ENCODE measurements at places on chromosomes 5 and 9.

DNA sequence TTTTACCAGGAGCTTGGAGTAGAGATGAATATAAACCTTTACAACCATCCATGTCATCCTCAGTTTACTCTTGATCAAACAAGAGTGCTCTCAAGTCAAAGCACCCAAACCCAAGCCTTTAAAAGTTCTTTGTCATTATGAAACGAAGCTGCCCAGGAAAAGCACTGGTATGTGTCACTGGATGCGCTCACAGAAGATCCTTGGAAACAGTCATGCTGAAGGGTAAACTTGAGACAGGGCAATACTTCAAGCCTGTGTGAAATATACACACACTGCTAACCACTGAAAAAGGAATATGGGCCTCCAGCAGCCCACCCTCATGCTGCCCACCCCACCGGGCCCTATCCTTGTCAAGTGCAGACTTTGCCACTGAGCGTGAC, 84.5 kb downstream of the PRRT1B start:
- no peak for DNase-seq

GRCh38 chr9:109912726-109913460, 132.9 kb downstream of the PALM2AKAP2 start:
- no peak for DNase-seq

DNA sequence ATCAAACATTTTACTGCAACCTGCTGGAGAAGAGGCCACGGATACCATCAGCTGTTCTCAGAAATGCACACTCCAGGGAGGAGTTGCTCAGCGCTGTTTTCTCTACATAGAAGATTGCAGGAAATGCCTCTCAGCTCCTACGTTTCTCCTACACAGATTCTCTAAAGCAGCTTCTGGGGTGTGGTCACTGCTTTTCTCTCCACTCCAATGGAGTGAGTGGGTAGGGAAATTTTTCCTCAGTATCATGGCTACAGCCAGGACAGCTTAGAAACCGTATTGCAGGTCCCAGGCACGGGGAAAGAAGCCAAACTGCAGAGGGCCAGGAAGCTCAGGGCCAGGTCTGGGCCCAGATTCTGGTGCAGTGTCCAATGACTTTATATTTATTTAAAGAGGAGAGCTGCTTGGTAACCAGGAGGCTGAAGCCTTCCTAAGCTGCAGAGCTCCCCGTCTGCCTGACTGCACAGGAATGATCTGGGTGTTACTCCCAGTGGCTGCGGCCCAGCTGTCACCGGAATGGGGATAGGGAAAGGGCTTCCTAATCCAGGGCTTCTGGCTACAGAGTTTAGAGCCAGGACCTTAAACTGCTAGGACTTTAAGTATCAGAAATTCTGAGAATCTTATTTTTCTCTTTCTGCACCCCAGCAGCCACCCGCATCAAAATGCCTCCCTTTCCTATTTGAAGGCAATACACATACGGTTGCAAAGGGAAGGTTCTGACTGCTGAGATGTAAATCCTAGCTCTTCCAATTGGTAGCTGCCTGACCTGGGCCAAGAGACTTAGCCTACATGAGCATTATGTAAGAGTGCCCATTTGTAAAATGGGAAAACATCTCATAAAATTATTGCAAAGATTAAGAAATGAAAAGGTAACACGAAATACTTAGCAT, 1.4 kb upstream of the SPTAN1 start:
- DNase-seq: no peak

DNA sequence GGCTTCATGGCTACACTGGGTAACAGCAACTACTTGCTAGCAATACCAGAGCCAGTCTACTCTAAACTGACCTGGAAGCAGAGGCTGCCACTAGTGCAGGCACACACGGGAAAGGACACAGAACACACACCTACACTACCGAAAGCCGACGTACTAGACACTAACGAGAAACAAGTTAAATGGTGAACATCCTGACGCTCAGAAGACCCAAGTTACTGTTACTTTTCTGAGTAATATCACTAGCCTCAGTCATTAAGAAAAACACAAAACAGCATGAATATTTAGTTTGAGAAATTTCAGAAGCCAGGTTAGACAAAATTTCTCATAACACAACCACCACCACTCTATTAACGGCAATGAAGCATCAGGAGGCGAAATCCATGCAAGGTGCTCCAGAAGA, 44.5 kb downstream of the CAMSAP1 start:
- no peak for DNase-seq

- no peak for DNase-seq
These were observed 201.3 kb downstream of the MPDZ start for GRCh38 chr9:13078164-13078563.

DNA sequence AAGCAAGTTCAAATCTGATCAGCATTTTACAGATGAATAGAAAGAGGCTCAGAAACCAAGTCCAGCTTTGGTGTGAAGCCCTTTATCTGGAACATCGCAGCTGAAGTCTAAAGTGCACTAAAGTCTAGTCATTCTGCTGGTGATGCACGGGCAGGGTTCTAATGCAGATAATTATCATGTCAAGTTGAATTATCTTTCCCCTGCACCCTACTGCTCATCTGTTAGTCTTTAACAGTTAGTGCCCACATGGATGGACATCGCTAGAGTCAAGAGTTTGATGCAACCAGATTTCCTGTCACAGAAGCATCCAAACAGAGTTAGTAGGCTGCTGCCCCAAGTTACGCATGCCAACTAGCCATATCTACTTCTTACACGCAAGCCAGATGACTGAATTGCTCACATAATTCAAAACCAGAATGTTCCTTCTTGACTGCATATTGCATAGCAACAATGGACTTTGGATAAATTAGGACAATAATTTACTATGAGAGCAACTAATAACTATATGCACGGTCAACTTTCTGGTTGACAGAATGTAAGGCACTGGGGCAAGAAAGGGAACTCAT, 1.6 kb upstream of the TOMM5 start:
- no peak for DNase-seq

GRCh38 chr5:173458828-173459609, 130.8 kb upstream of the STC2 start:
- no peak for DNase-seq

- no peak for DNase-seq
These were observed 39.1 kb upstream of the C5orf63 start for GRCh38 chr5:127112347-127112864.

GRCh38 chr9:85332487-85332886, 409.3 kb downstream of the AGTPBP1 start:
- no peak for DNase-seq

- DNase-seq: no peak
These were observed 18.4 kb upstream of the RARS1 start for GRCh38 chr5:168467755-168468330.

- no peak for DNase-seq
These were observed 75.8 kb downstream of the KCNIP1 start for GRCh38 chr5:170579601-170580000.

DNA sequence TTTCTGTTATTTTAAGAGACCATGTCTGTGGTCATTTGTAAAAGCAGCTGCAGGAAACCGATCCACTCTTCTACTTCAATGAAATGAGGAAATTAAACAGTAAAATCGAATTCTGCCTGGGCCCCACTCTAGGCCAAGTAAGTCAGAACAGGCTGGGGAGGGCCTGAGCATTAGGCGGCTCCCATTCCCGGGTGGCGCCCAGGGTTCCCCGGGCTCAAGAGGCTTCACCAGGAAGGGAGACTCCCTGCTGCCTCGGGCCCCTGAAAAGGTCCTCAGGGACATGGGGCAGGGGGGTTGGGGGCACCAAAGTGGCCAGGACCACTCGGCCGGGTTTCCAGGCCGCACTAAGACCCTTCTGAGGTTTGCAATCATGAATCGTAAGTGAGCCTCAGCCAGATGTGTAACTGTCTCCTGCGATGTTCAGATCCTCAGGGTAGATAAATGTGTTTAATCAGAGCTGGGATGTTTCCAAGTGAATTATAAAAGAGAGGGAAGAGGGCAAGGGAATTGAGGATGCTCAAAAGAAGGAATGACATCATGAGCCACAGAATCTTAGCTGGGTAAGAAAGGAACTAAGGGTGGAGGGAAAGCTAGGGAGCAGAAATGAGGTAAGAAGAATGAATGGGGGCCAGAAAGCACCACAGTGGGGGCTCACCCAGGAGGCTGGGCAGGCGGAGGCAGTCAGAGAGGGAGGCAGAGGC, 24.6 kb downstream of the MED10 start:
- no peak for DNase-seq

- peak; percentile 12 for DNase-seq
These were observed 518 bp downstream of the SPRY4 start for GRCh38 chr5:142324136-142324870.

GRCh38 chr5:14495301-14495700, 86.3 kb upstream of the OTULINL start:
- no peak for DNase-seq

- DNase-seq: no peak
These were observed 9.5 kb downstream of the GPSM1 start for GRCh38 chr9:136336881-136337280.

GRCh38 chr9:130570208-130570607, 9.2 kb upstream of the FUBP3 start:
- DNase-seq: no peak

DNA sequence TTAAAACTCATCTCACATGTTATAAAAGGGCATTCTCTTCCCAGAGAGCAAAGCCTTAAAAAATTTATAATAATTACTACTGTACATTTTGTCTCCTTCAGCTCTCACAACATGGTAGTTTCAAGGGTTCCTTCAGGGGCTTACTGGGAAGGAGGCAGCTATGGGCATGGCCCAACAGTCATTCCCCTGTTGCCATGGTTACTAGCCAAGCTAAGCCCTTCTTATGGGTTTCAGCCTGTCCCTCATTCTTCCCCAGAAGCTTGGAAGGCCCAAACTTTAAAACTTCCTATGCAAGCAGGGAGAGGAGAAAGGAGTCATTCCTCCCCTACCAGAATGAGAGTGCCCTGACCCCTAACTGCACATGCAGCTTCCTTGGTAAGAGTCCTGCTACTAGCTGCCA, 82.2 kb upstream of the CNTLN start:
- DNase-seq: no peak

DNA sequence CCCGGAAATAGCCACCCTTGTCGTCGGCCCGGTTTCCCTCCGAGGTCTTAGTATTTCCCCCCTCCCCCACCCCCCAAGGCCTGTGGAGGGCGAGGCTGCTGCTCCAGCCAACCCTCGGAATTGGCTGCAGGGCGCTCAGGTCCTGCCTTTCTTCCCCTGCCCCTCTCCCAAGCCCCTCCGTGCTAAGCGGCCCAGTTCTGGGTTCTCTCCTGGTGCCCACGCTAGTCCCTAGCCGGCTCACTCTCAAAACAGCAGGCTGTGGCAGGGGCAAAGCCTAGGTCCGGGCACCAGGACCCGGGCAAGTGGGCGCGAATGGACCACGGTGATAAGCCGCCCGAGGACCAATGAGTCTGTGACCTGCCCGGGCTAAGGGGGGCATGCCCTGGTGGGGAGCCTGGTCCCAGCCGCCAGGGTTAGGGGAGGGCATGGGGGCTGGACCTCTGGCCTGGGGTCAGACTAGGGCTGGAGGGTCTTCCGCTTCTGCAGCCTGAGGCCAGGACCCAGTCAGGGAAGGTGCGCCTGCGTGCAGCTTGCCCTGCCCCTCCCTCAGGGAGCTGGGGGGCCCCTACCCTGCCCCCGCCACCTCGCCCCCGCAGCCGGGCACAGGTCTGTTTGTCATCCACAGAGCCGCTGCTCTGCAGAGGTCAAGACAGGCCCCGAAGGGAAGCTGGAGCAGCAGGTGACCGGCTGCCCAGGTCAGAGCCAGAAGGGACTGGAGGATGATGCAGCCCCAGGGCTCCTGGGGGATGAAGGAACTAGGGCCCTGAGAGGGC, 5.0 kb upstream of the IRX4 start:
- DNase-seq: no peak

DNA sequence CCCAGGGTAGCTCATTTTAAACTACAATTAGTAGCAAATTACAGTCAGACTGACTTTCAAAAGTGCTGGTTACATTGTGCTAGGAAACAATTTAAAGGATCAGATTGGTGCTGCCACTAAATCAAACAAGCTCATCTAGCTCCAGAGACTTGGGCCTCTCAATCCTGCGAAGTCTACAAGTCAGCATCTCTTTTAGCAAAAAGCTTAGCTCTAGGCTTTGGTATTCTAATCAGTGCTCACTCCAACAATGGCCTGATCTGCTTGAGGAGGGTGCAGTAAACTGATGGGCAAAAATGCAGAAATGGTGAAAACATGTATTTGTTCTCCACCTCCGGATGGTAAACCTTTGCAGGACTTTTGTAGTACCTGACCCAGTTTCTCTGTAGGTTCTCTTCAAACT, 47.0 kb upstream of the SEMA6A start:
- no peak for DNase-seq

DNA sequence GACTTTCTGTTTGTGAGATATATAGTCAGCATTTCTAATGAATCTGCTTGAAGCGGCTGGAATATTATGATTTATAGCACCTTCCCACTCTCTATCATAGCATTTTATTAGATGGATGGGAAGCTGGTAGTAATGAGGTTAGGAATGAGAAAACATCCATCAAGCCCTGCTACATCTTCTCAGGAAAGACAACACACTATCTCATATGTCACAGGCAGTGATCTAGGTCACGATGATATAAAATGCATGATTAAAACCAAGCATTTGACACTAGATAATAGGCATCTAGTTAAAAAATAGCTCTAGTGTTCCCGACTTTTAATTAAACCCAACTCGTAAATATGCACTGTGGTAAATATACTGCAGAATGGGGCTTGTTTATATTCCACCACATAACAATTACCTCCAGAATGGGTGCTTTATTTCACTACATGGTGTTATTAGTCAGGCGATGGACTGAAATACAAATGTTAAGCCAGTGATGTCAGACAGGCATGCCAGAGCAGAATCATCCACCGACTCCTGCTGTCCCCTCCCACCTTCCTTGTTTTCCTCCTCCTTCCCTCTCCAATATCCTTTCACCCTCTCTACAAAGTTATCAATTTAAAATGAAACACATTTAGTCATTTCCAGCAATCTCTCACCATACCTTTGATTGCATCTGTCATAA, 286.8 kb downstream of the SPATA31D1 start:
- DNase-seq: no peak

- DNase-seq: no peak
These were observed 202.7 kb downstream of the RFK start for GRCh38 chr9:76191493-76191892.

- no peak for DNase-seq
These were observed 358.3 kb downstream of the SEMA5A start for GRCh38 chr5:9187614-9188013.

DNA sequence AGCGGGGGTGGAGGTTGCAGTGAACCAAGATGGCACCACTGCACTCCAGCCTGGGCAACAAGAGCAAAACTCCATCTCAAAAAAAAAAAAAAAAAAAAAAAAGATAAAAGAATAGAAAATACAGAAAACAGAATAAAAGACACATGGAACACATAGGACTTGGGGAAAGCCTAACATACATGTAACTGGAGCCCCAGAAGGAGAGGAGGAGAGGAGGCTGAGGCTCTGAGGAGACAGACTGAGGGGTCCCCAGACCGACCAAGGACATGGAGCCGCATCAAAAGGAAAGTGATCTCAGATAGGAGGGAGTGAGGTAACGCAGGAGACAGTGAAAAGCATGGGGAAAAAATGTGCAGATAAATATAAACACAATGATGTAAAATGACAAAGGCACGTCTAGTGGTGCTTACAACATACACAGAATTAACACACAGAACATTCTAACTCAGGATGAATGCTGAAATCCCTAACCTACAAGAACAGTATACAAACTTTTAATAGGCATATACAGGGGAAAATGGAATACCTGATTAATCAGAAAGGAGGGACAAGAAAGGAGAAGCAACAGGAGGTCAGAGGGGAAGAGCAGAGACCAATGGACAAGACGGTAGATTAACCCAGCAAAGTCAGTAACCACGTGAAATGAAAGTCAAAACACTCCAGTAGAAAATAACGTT, 65.2 kb upstream of the UBAC1 start:
- DNase-seq: no peak

- DNase-seq: no peak
These were observed 78.2 kb downstream of the GTF3C4 start for GRCh38 chr9:132748450-132748849.
